Large intestine (tissue), 12 donors: ENCODE measurements at places on chromosomes 7 and 10. TPM values are rescaled to one million over a fixed set of nuclear protein-coding genes. Genes with fewer than 3 reads are reported as not detected.

The NUTM2B gene
- 1.3 TPM for polyA plus RNA-seq

The DGKB gene
- polyA plus RNA-seq: 1.3 TPM

The TDRD1 gene
- polyA plus RNA-seq: 0.22 TPM

The STRIP2 gene
- polyA plus RNA-seq: 2.0 TPM

The GALNT17 gene
- 2.7 TPM for polyA plus RNA-seq

The DCLRE1C gene
- 11.3 TPM for polyA plus RNA-seq

- H3K27ac ChIP-seq: no peak overlapping the region
- no peak for DNase-seq
- H3K36me3 ChIP-seq: no peaks in the 10 kb centered on the region
- H3K4me3 ChIP-seq: peak overlapping the region; percentile 57
- peaks cover 6% of the 10 kb centered on the region for H3K4me1 ChIP-seq
Measured at GRCh38 chr7:123533929-123534382, 439 bp downstream of the IQUB start.

DNA sequence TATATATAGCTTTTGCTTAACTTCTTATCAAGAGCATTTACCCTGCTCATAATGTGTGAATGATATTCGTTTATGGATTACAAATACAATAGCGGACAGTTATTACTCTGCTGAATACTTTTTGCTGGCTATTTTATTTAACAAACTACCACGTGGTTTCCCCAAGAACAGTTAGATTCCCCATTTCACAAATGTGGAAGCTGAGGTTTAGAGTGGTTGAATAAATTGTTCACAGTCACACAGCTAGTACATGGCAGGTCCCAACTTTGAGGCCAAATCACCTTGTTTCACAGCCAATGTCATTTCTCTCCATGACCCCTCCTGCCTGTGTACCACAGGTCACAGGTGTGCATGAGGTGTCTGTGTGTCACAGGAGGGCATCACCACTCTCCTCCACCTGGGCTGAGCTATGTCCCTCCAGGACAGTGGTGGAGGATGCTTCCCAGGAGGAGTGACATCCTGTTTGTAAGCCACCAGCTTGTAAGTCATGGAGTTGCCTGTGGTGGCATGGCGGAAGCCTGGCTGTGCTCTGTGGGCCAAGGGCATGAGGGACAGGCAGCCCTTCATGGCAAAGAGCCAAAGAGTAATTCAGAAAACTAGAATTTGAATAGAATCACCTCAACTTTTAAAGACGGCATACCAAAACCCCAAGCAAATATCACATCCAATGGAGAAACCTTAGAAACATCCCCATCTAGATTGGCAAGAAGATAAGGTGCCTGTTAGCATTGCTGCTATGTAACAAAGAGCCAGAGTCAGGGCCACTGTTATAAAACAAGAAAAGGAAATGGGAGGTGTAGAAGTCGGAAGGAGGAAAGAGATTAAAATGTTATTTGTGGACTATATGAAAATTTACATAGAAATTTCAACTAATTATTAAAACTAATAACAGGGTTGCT is 51.9 kb downstream of the AOC1 start:
- no peaks in the 10 kb centered on the region for H3K36me3 ChIP-seq
- DNase-seq: no peak
- H3K4me3 ChIP-seq: no peak overlapping the region
- H3K27ac ChIP-seq: no peak overlapping the region
- peaks cover 33% of the 10 kb centered on the region for H3K4me1 ChIP-seq

DNA sequence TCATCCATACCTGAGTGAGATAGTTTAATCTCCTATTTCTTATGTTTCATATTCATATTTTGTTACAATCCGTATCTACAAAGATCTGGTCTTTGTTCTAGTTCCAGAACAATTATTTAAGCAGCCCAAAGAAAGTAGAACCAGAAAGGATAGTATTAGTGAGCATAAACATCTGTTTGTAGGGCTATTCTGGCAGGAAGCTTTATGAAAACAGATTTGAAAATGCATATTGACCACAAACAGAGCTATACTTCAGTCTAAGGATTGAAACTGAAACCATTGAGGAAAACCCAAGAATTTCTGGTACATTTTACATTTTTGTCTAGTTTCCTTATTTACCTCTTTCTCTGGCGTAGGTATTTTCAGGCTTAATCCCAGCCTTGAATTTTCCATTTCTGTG is 28.1 kb downstream of the LRGUK start:
- H3K36me3 ChIP-seq: no peaks in the 10 kb centered on the region
- no peak for DNase-seq
- no peaks in the 10 kb centered on the region for H3K27me3 ChIP-seq
- no peak overlapping the region for H3K4me3 ChIP-seq
- H3K4me1 ChIP-seq: no peaks in the 10 kb centered on the region

DNA sequence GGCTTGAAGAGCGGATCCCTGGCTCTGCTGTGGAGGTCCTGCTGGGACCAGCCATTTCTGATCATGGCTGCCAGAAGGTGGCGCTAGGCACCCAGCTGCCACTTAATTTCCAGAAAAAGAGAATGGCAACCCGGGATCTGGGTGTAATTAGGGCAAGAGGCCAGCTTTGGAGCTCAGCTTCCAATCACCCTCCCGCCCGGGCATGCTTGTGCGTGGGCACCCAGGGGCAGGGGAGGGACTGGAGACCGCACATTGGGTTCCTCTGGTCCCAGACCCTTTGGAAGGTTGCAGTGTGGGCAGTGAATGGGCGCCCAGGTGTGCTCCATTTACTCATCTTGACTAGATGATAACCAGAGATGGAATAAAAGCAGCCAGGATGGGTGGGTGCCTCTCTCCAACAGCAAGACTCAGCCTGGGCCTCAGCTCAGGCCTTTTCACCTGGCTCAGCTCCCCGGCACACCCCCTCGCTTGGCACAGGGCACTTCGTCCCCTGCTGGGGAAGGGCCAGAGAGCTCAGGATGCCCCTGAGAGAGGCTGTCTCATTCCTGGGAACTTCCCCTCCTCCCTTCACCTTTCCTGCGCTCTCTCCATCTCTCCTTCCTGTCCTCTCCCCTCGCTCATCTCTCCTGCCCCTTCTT is 14.7 kb downstream of the FAM241B start:
- no peak overlapping the region for H3K27ac ChIP-seq
- peak; percentile 39 for DNase-seq
- no peaks in the 10 kb centered on the region for H3K4me1 ChIP-seq
- no peaks in the 10 kb centered on the region for H3K36me3 ChIP-seq
- no peak overlapping the region for H3K4me3 ChIP-seq

GRCh38 chr10:56782503-56782902 is 421.4 kb upstream of the ZWINT start:
- H3K4me3 ChIP-seq: no peak overlapping the region
- no peaks in the 10 kb centered on the region for H3K36me3 ChIP-seq
- H3K27me3 ChIP-seq: no peaks in the 10 kb centered on the region
- H3K4me1 ChIP-seq: no peaks in the 10 kb centered on the region
- DNase-seq: no peak

DNA sequence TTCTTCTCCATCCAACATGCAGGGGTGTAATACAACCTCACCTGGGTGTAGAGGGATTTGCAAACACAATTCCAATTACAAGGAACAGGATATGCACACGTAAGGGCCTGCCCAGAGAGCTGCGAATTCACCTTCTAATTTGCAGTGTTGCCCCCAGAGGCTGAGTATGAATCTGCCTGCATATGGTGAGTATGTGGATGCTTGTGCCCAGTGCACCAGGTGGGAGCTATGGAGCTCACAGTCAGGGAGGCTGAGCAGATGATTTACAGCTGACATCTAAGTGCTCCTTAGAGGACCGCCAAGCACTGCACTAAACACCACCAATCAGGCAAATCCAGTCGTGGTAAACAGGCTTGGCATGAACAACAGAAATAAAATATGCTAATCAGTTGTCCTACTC is 132.0 kb downstream of the RELN start:
- no peak overlapping the region for H3K4me3 ChIP-seq
- DNase-seq: no peak
- no peaks in the 10 kb centered on the region for H3K27me3 ChIP-seq
- H3K36me3 ChIP-seq: no peaks in the 10 kb centered on the region
- no peak overlapping the region for H3K27ac ChIP-seq

DNA sequence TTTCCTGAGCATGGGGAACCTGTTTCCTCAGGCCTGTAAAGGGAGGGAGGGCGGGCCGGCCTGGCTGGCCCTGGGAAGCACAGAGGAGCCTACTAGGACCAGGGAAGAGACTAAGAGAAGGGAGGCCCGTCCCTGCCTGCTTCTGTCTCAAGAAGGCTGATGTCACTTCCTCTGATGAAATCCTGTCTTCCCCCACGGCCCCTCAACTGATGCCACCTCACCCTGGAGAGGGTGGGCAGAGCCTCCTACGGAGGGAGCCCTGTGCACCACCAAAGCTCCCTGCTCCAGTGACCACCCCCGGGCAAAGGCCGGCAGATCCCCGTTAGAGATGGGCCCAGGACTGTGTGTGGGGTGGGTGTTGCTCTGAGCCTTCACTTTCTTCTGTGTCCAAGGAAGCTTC is 1.0 kb upstream of the PILRA start:
- no peak overlapping the region for H3K4me3 ChIP-seq
- no peaks in the 10 kb centered on the region for H3K4me1 ChIP-seq
- H3K36me3 ChIP-seq: peaks cover 7% of the 10 kb centered on the region
- DNase-seq: no peak
- no peak overlapping the region for H3K27ac ChIP-seq
- H3K27me3 ChIP-seq: no peaks in the 10 kb centered on the region

DNA sequence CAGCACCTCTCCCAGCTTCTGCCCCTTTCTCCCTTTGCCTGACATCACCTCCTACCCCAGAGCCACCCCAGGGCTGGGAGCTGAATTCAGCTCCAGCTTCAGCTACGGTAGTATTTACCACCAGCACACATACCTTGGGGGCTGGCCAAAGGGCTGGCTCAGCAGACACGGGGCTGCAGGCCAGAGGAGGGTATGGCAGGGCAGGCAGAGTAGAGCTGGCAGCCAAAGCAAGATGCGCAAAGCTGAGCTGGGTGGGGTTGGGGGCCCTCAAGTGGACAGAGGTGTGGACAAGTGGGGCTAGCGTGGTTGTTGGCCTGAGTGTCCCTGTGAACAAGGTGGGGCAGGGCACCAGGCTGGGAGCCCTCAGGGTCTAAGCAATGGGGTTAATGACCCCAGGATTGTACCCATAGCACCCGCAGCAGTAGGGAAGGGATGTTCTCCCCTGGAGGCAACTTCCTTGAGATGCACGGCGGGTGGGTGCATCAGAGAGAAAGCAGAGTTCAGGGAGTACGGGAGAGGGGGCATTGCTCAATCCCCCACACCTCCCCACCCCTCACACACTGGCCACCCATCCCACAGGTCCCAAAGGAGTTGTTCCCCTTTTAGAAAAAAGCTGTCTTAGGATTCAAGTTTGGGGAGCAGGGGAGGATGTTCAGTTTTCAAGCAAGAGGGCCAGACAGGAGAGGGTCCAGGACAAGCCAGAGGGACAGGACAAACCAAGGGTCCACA is 8.0 kb downstream of the VSIR start:
- H3K4me1 ChIP-seq: peaks cover 60% of the 10 kb centered on the region
- no peak for DNase-seq
- H3K4me3 ChIP-seq: no peak overlapping the region
- H3K27ac ChIP-seq: peak overlapping the region; percentile 93
- H3K27me3 ChIP-seq: no peaks in the 10 kb centered on the region
- peaks cover 12% of the 10 kb centered on the region for H3K36me3 ChIP-seq

DNA sequence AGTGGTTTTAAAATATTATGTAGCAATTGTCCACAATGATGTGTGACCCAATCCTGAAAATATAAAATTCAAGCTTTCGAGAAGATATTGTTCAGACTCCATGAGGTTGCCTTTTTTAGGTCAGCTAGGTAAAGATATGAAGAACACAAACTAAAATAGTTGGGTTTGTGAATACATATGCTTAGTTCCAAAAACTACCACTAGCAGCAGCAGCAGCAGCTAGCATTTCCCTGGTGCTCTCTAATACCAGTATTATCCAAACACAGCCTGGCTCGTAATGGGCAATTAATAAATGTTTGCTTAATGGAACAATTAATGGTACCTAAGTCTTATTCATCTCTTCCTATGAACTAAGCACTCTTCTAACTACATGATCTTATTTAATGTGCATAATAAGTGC is 362.5 kb downstream of the MALRD1 start:
- no peak overlapping the region for H3K27ac ChIP-seq
- no peaks in the 10 kb centered on the region for H3K27me3 ChIP-seq
- H3K36me3 ChIP-seq: no peaks in the 10 kb centered on the region
- no peaks in the 10 kb centered on the region for H3K4me1 ChIP-seq
- no peak overlapping the region for H3K4me3 ChIP-seq

- H3K4me3 ChIP-seq: no peak overlapping the region
- no peak overlapping the region for H3K27ac ChIP-seq
- H3K36me3 ChIP-seq: no peaks in the 10 kb centered on the region
- DNase-seq: no peak
- no peaks in the 10 kb centered on the region for H3K4me1 ChIP-seq
Measured at GRCh38 chr10:96700374-96701099, 19.8 kb downstream of the PIK3AP1 start.

GRCh38 chr7:93092757-93093370 is 24.9 kb downstream of the SAMD9 start:
- no peak for DNase-seq
- H3K27ac ChIP-seq: no peak overlapping the region
- no peak overlapping the region for H3K4me3 ChIP-seq
- no peaks in the 10 kb centered on the region for H3K27me3 ChIP-seq
- H3K4me1 ChIP-seq: no peaks in the 10 kb centered on the region

DNA sequence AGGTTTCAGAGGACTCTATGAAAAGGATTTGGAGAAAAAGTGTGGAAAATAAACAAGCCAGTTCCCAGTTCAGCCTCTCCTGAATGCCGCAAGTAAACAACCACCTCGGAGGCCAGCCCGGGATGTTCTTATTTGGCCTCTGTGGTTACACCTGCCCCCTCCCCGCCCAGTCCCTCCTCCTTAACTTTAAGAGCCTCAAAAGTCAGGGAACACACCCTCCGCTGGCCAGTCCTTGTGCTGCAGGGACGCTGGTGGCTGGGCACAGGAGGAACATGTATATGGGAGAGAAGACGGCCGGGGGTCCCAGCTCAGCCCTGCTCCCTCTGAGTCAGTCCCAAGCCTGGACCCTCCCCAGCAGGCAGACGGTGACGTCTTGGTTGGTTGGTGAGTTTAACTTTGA is 6.1 kb downstream of the CHST3 start:
- peaks cover 3% of the 10 kb centered on the region for H3K4me1 ChIP-seq
- peaks cover 8% of the 10 kb centered on the region for H3K27me3 ChIP-seq
- H3K27ac ChIP-seq: no peak overlapping the region

DNA sequence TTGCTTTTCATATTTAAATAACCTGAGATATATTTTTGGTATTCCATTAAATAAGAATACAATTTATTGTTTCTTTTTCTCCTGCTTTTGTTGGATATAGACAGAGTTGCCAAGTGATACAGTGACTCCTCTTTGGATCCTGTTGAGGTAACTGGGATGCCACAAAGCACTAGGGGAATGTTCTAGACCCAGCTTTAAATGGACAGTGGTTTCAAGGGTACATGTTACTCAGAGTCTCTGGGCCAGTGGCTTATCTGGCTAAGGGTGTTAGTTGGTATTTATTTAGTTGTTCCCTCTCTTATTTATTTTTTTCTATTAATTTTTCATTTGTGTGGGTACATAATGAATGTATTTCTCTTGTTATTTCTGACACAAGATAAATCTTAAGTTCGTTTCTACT is 9.1 kb downstream of the GBF1 start:
- no peak overlapping the region for H3K4me3 ChIP-seq
- H3K27ac ChIP-seq: no peak overlapping the region
- peaks cover 15% of the 10 kb centered on the region for H3K36me3 ChIP-seq
- no peak for DNase-seq
